Fibroblast of the conjunctiva (primary cell): ENCODE measurements at places on chromosomes 7 and 10.

DNA sequence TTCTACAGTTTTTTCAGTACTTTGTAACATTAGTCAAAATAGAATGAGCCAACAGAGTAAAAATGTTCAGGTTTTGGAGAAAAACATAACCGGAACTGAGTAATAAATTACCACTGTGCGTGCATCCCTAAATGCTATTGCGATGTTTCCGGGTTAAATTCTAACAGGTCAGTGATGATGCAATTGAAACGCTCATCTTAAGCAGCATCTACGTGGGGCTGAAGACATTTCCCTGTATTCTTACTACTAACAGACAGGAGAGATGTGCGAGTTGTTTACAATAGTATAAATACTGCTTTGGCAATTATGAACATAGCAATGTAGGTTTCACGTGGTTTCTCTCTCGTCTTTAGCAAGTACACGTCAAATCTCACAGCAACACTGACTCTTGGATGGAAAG lies 149.4 kb downstream of the USP6NL start:
- DNase-seq = no peak

- DNase-seq = no peak
These were observed 100.5 kb upstream of the NRP1 start for GRCh38 chr10:33434933-33435332.

GRCh38 chr10:88886557-88886956 lies 6.5 kb downstream of the STAMBPL1 start:
- no peak for DNase-seq

DNA sequence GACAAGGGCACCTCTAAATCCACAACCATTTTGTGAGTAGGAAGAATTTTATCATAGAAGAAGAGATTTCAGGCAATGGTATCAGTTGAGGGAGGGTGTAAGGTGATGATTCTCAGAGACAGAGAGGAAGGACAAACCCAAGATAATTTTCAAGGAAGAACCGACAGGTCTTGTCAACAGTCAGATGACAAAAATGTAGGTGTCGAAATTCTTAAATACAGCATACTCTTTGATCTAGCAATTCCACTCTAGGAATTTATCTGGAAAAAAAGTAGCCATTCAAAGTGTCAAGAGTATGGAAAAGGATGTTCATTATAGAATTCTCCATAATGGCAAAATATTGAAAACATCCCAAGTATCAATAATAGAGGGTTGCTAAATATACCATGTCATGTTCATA lies 14.2 kb upstream of the PDLIM1 start:
- no peak for DNase-seq

DNA sequence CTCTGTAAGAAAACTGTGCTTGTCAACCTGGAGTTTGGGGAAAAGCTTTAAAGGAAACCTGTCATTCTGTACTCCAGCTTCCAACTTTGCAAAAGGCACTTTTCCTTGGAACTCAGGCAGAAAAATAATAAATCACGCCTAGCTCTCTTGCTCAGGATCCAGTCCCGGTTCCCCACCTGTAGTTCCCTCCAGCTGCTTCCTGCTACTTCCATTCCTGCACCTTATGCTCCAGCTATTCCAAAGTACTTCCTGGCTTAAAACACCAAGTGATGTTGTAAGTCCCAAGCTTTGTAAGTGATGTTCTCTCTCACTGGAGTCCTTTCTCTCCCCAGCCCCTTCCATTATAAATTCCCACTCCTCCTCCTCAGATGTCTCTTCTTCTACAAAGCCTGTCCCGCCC lies 98.6 kb downstream of the GRM8 start:
- no peak for DNase-seq

GRCh38 chr10:62196528-62196927 lies 72.1 kb downstream of the RTKN2 start:
- no peak for DNase-seq

DNA sequence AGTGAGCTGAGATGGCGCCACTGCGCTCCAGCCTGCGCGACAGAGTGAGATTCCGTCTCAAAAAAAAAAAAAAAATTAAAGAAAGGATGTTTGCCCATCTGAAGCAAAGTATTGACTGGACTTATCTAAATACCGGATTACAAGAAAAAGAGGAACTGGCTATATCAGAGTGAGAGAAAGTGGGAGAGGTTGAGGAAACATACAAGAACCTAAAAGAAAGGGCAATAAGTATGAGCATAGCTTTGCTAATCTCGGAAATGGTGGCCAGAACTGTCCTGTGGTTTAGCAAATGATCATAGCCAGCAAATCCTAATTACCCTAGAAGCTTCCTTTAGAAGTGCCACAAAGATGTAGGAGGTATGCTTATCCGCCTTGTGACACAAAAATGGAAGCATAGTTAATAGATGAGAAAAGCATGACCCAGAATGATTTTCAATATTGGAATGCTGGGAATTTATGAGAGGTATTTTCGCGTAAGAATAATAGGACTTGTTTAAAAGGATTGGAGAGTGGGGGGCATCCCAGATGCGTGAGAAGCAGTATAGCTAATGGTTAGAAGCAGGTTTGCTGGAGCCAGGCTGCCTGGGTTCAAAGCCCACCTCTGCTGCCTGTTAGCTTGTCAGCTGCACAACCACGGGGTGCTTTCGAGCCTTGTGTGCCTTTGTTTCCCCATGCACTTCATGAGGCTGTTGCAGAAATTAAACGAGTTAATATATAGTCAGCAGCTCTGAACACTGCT lies 1.2 kb upstream of the GTPBP4 start:
- DNase-seq = no peak

GRCh38 chr7:107446531-107446930 lies 23.3 kb upstream of the GPR22 start:
- DNase-seq = no peak

GRCh38 chr10:99525897-99526296 lies 6.8 kb upstream of the NKX2-3 start:
- DNase-seq = no peak

- DNase-seq = no peak
These were observed 54.4 kb downstream of the PRKCQ start for GRCh38 chr10:6525599-6526165.

- no peak for DNase-seq
These were observed 67.3 kb upstream of the VWC2 start for GRCh38 chr7:49706106-49706505.
